NT2/D1 (cell line): ENCODE measurements at places on chromosomes 1 and 21.

GRCh38 chr1:109116286-109116685, 2.4 kb downstream of the ELAPOR1 start:
- no peak for DNase-seq

DNA sequence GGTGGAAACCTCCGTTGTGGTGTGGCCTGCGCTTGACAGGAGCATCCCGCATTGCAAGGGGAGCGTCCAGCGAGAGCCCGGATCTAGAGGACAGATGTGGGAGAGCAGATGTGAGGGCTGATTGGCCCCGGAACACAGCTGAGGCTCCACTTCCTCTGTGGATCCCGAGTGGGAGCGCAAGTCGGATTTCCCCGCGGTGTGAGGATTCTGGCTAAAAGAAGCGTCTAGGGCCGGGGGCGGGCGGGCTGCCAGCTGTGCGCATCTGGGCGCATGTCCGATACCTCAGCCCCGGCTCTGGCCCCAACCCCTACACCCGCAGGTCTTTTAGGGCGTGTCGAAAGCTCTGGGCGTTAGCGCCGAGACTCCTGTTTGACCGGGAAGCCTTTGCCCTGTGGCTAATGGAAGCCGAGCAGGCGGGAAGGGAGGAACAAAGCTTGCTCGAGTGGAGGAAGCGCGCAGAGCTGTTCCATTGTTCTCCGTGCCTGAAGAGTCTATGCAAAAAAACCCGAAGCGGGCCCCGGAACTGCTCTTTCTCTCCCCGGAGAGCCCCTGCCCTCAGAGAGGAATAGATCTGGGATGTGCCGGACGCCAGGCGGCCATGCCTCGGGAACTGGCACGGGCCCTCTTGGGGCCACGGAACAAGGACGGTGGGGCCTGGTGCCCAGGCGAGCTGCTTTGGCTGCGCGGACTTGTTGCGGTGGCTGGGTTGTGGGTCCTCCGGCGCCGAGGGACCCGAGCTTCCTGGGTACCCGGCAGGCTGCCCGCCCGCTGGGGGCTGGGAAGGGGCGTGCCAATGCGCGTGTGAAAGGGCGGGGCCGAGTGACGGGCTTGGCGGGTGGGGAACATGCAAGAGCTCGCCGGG, 111.1 kb downstream of the NAV1 start:
- no peak for DNase-seq

GRCh38 chr1:169309178-169310166, 58.1 kb downstream of the NME7 start:
- no peak for DNase-seq

GRCh38 chr1:21963477-21964217, 13.2 kb upstream of the CELA3B start:
- peak; percentile 59 for DNase-seq

GRCh38 chr1:14928886-14929546, 224.5 kb upstream of the TMEM51 start:
- no peak for DNase-seq

GRCh38 chr1:66285618-66286270, 248.2 kb upstream of the SGIP1 start:
- no peak for DNase-seq

DNA sequence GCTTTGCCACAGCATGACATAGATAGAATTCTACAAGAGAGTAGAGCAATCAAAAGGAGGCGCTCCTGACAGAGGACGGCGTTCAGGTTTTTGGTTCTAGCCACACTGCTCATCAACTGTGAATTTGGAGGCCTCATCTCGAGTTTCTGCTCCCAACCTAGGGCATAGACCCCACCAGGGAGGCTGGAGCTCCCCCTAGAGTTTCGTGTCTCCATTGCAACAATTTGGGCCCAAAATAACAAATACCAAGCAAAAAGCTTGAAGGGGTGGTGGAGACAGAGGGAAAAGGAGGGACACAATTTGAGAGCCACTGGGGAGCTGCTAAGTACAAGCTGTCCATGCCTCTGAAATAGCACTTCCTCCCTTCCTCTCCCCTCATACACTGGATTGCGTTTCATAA, 297.0 kb downstream of the GPATCH2 start:
- peak; percentile 67 for DNase-seq

DNA sequence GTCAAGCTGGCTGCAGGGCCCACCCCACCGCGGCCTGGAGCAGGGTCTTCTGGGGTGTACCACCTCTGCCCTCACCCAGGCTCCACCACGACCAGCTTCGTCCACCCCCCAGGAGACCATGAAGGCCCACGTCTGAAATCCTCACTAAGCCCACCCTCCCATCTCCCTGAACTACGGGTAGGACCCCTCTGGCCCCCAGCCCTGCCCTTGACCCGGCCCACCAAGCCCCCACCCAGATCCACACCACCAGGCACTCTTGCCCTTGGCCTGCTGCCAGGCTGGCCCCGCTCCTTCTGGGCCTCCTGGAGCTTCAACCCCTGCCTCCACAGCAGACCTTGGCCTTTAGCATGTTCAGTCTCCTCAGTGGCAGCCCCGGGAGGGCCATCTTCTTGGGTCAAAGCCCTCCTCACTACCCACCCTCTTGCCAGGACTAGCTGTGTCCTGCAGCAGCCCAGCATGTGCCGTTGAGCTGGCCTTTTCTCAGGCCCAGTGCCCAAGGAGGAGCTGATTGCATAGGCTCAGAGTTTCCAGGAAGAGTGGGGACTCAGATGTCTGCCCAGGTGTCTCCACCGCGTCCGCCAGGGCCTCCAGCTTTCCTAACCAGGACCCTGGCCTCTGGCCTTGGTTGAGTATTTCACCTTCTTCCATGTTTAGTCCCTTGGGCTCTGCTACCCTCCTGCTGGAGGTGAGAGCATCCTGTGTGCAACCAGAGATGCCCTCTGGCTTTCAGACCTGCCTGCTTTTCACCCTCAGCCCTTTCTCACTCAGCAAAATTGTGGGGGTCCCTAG, 17.7 kb upstream of the SAMD11 start:
- no peak for DNase-seq

DNA sequence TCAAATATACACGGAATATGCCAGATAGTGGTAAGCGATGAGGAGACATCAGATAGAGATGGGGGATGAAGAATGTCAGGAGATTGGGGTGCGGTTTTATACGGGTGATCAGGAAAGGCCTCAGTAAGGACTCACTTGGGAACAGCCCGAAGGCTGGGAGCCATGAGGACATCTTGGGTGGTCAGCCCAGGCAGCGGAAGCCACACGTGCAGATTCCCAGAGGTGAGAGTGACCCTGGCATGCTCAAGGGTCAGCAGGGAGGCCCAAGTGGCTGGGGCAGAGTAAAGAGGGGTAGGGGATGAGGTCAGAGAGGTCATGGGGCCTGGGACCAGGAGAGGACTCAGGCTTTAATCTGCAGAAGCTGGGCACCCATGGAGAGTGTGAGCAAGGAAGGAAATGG, 106.6 kb downstream of the MATN1 start:
- DNase-seq = no peak

- no peak for DNase-seq
Measured at GRCh38 chr21:44253832-44254710, 7.6 kb downstream of the DNMT3L start.

- no peak for DNase-seq
Measured at GRCh38 chr1:27966402-27967105, 6.8 kb downstream of the XKR8 start.

DNA sequence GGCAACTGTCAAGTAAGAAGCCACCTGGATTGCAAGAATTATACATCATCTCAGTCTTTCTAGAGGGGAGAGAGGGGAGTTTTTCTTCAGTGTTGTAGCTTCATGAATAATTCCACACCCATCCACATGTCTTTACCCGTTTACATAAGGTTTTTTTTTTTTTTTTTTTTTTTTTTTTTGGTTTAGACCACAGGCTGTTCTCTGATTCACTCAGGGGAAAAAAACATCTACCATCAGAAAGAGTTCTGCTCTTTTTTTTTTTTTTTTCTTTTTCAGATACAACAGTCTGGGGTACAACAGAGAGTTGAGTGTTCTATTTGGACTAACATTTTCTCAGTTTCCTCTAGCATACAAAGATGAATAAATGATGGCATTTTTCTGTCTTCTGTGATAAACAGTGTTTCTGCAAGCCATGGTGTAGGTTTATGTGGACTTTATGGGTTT, 4.9 kb upstream of the KIF14 start:
- DNase-seq = no peak

DNA sequence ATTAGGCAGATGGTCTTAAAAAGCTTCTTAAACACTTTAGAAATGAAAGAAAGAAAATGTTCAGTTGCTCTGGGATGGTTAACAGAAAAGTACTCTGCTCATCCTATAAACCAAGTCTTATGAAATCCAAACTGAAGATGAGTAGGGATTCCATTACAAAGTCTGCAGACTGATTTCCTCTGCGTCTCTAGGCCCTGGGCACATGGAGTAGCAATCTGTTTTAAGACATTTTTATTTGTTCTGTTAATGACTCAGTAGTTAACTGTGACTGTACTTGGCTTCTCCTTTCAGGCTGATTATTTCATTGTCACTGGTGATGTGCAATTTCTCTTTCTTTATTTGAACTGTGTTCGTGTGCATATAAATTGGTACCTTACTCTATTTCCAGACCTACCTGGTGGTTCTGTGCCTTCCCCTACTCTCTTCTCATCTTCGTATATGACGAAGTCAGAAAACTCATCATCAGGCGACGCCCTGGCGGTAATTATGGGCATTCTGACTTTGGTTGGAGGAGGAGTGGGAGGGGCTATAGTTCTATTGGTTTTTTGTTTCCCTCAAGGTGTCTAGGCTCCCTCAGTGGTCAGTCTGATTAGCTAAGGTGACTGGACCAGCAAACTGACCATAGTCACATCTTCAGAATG, 30.6 kb downstream of the ATP1A1 start:
- DNase-seq = no peak

DNA sequence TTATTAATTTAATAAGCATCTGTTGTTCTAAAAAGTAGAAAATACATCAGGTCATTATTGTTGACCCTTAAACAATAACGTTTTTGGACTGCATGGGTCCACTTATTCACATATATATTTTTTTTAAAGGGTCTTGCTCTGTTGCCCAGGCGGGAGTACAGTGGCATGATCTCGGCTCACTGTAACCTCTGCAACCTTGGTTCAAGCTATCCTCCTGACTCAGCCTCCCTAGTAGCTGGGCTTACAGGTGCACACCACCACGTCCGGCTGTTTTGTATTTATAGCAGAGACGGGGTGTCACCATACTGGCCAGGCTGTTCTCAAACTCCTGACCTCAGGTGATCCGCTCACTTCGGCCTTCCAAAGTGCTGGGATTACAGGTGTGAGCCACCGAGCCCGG, 53.0 kb downstream of the DAP3 start:
- DNase-seq = no peak

DNA sequence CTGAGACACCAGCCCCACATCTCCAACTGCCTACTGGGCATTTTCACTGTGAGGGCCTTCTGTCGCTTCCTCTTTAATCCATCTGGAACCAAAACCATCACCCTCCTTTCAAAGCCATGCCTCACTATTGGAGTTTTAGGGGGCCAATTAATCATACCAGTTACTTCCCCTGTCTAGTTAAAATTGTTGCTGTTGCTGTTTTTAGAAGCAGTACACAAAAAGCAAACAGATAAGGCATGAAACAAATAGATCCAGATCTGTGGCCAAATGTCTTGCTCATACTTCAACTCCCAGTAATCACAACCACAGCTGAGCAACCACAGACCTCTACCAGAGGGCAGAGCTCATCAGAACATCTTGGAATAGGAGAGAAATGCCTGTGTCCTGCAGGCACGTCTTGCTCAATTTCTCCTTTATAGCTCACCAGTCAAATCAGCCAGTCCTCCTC, 133.8 kb upstream of the C1orf105 start:
- no peak for DNase-seq

DNA sequence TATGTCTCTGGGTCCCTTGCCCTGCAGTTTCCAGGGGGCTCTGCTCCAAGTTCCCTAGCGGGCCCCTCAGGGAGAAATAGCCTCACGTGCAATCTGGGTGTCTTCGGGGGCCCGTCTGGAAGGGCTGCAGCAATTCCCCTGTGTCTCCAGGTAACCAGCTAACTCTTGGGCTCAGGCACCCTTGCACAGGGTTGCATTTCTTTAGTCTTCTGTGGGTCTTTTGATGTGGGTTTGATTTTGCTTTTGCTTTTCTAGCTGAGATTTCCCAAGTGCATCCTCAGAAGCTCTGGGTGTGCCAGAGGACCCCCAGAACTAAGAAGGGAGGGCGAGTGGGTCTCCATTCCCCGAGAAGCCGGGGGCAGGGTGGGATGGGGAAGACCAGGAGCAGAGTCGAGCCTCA, 75.7 kb downstream of the SPSB1 start:
- DNase-seq = no peak

DNA sequence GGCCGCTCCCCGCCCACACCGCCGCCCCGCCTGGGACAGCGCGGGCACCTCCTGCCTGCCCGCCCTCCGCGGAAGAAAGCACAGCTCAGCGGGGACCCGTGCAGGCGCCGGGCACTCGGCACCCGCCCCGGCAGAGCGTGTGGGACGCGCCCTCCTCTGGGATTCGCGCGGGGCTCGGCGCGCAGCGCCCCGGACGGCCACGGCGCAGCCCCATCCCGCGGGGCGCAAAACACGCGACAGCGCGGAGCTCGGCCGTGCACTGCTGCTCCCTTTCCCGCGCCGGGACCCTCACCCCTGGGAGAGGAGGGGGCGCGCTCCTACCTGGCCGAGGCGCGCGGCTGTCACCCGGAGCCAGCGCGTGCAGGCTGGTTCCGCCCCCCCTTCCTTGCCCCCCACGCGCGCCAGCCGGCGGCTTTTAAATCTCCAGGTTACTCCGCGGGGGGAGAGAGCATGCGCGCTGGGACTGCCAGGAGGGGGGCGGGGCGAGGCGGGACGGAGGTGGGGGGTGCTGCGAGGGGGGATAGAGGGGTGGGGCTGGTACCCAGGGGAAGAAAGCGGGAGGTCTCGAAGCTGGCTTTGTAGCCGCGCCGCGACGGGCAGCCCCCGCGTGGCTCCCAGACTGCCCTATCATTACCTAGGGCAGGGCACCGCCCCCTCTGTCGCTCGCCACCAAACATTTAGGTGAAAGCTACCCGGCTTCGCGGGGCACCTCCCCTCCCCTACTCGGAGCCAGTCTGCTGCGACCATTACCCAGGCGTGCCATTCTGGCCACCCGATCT, at the start of gene SLC45A3:
SLC45A3 (minus strand) TSS at position 437 of the 779 bp plus-strand sequence. CDS start 15,853 bp downstream, outside the sequence.
- no peak for DNase-seq

GRCh38 chr1:227769047-227769935, 34.1 kb downstream of the SNAP47 start:
- DNase-seq = no peak

DNA sequence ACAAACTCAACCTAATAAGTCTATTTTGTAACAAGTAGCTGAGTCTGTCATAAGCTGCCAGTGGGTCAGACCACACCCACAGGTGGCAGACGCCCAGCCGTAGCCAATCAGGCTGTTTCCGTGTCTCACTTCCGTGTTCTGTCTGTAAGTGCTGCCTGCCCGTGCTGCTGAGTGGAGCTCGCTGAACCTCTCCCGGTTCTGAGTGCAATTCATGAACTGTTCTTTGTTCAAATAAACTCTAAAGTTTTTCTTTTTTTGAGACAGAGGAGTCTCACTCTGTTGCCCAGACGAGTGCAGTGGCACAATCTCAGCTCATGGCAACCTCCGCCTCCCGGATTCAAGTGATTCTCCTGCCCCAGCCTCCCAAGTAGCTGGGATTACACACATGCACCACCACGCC, 25.1 kb downstream of the POFUT2 start:
- no peak for DNase-seq
